NCI-H1417 (cell line): ENCODE measurements at places on chromosomes 16 and 17.

DNA sequence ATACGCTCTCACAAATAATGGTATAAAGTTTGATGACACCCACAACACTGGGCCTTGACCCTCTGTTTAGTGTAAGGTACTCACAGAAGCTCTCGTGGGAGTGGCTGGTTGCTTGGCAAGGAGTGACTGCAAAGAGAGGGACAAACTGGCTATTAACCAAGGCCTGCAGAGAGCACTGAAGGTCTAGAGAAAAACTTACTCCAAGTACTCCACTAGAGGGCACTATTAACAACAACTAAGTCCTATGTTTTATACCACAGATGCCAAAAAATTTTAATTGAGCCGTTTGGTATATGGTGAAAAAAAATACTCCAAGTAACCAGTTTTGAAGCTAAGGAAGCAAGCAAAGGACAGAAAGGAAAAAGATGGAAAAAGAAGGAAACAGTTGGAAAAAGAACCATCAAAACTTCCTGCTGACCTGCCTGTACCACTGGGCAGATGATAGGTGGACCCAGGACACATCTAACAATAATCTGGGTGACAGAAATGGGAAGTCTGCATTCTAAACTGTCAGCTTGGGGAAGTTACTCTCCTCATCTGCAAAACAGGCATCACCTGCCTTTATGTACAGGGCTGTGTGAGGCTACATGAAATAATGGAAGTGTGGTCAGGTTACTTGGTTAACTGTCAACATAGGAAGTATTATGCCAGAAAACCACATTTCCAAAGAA lies 23.2 kb downstream of the DYNC1LI2 start:
- peak; percentile 9 for DNase-seq

DNA sequence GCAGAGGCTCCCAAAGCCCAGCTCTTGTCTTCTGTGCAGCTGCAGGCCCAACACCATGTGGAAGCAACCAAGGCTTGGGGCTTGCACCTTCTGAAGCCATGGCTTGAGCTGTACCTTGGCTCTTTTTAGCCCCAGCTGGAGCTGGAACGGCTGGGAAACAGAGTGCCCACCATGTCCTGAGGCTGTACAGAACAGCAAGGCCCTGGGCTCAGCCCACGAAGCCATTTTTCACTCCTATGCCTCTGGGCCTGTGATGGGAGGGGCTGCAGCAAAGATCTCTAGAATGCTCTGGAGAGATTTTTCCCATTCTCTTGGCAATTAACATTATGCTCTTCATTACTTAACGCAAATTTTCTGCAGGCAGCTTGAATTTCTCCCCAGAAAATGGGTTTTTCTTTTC lies 68.1 kb downstream of the CDRT15 start:
- DNase-seq = no peak

DNA sequence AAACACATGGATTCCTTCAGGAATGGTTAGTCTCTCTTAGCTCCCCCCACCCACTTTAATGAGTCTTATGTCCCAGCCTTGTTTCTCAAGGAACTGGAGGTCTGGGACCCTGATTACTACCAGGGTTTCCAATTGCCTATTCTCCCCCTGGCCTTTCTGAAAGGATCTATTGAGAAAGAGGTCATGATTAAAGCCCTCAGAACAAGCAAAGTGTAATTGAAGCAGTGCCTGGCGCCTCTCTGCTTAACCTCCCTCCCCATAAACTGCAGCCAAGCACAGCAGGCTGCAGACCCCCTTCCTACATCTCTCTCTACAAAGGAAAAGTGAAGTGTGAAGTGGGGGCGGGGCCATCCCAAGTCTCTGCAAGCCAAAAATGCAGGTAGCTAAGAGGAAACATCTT lies 159.7 kb upstream of the CDH11 start:
- no peak for DNase-seq

- DNase-seq = no peak
These were observed 35.9 kb downstream of the CACNA1G start for GRCh38 chr17:50596191-50597037.

DNA sequence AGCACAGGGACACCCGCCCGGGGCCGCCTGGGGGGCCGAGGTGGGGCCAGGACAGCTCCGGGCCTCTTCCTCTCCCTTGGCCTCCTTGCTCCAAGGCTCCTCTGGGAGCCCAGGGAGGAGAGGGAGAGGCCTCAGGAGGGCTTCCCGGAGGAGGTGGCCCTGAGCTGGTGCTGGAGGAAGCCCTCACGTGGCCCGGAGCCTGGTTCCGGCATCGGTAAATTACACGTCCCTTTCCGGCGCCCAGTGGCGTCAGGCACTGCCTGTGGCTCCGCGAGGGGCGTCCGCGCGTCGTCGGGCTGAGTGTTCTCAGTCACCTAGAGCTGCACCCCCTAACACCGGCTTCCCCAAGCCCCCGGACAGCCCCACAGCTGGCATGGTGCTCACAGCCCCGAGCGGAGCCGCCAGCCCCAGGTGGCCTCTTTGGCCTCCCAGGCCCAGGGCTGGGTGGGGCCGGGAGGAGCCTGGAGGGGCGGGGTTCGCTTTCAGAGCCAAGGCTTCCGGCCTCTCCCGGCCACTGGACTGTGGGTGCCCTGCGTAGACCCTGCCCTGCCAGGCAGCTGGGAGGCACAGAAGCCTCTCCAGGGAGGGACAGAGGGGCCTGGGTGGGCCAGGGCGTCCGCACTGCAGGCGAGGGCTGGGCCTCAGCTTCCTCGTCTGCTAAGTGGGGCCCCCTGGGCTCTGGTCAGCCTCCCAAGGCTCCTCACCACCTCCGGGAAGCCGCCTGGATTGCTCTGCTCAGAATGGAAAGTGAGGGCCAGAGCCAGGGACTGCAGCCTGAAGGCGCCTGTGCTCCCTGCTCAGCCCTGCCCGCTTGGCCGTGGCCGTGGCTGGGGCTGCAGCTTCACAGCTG lies 27.9 kb upstream of the SSTR5 start:
- DNase-seq = no peak

DNA sequence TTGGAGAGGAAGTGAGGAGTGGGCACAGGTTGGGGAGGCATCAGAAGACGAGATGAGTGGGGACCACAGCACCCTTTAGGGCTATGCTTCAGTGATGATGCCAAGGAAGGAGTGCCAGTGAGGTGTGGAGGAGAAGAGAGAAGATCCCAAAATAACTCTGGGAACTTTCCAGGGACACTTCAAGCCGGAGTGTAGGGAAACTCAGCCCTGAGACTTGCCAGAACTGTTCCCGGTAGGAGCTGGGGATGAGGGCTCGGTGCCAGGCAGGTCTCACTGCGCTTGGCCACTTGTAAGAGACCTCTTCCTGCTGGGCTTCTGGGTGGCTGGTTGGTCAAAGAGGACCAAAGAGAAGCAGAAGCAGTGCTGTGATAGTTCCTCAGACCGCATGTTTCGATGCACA lies 63.6 kb downstream of the SHISA6 start:
- DNase-seq = no peak
